ENCODE measurements at places on chromosomes 2 and 18.
A peak's percentile ranks its signal among the peaks of the same experiment; 100 is the strongest.

DNA sequence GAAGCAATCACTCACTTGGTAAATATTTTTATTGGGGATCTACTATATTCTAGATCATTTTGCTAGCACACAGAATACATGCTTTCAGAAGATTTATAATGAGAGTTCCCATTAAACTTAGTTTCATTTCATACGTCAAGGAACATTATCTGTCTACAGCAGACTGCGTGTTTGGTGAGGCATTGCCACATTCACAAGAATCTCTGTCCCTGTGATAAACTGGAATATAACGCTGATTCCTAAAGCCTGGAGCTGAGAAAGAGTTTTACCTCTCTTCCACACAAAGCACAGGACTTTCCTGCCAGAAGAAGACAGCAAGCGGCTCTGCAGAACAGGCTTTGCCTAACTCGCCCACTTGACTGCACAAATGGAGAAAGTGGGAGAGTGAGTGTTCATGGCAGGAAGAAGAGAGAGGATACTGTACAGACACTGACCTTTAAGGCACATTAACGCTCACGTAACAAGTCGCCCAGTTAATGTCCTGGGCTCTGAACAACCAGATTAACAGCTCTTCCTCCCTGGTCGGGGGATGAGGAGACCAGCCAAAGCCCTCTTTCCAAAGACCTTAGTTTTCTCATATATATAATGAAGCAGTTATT, 356.2 kb downstream of the GPD2 start:
- DNase-seq, result no peak

- no peak for DNase-seq
Observed at GRCh38 chr2:30807249-30807648, at the start of gene CAPN13. Gene CAPN13, minus strand, starts transcription at chr2:30807446. Its CDS starts 20,121 bp downstream, at chr2:30787325.

- no peak for DNase-seq
Observed at GRCh38 chr2:44894058-44894457, 47.4 kb upstream of the SIX3 start.

GRCh38 chr2:160332318-160332717, 132.2 kb upstream of the ITGB6 start:
- peak; percentile 73 for DNase-seq

DNA sequence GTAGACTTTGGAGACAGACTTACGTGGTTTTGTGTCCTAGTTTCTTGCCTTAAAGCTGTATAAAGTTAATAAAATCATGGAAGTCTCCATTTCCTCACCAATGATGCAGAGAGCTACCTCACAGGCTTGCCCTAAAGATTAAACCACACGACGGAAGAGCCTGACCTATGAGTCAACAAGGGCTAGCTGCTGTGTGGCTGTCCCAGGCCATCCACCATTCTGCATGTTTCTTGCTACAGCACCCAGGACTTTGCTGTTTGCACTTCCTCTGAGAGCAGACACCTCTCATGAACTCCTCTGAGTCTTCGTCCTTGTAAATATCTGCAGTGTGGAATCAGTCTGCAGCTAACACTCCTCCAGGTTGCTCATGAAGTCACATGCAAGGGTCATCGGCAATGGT, 160.0 kb upstream of the TRIB2 start:
- no peak for DNase-seq

DNA sequence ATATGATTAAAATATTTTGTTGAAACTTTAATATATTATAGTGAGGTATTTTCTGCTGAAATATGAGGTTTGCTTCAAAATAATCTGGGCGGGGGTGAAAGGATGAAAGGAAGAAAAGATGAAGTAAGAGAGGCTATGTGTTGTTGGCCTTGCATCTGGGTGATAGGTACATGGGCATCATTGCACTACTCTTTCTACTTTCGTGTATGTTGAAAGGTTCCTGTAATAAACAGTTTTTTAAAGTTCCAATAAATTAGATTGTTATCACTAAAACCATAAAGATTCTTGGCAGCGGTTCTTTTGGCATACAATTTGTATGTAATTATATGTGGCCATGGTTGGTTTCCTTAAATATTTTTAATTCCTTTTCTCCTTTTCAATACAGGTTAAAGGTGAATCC, 23.6 kb upstream of the MSH2 start:
- no peak for DNase-seq

DNA sequence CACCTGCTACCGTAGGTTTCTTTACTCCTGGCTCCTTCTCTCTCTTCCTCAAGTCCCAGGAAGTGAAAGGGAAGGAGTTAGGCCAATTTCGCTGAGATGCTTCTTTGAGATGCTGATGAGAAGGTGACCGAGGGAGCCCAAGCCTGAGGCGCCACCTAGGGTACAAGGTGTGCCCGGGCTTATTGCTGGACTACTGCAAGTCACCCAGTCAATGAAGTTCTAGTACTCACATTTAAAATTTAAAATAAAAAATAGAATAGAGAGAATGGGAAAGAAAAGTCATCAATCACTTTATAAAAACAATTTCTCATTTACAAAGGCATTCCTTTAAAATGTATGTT, 45.3 kb downstream of the ACAA2 start:
- peak; percentile 28 for DNase-seq

- DNase-seq, result no peak
Observed at GRCh38 chr2:11675423-11676112, 5.6 kb upstream of the NTSR2 start.

Data from KBM-7 (cell line).